COLO829 (cell line): ENCODE measurements at places on chromosomes 1 and 21.
A peak's percentile ranks its signal among the peaks of the same experiment; 100 is the strongest.

DNA sequence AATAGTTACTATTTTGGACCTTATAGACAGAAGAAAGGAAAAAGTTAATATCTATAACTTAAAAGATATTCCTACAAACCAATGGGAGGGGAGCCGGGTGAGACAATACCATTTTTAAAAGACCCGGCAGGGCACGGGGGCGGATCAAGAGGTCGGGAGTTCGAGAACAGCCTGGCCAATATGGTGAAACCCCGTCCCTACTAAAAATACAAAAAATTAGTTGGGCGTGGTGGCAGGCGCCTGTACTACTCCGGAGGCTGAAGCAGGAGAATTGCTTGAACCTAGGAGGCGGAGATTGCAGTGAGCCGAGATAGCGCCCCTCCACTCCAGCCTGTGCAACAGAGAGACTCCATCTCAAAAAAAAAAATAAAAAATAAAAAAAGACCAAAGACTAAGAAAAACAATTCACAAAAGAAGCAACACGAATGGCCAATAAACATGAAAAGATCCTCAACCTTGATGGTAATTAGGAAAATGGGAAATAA is 1.2 kb upstream of the PSMB2 start:
- DNase-seq, result no peak

- peak; percentile 28 for DNase-seq
Measured at GRCh38 chr1:195899762-195900352, 708.4 kb downstream of the KCNT2 start.

GRCh38 chr1:56139836-56140235 is 439.5 kb downstream of the PLPP3 start:
- no peak for DNase-seq

DNA sequence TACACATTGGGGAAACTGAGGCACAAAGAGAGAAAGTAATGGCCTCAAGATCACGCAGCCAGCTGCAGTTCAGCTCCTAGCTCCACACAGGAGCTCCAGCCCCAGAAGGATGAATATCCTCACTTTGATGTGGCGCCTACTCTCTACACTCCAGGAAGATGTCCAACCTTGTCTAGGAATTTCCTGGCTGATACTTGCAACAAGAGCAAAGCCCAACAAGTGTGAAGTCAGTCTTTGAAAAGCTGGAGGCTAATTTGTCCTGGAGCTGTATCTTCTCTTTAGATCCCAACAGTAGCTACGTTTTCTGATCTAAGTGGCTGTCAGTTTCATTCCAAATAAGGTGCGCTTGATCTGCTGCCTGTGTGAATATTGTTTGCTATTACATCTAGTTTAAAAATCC is 344.9 kb downstream of the PTPRU start:
- DNase-seq, result no peak

DNA sequence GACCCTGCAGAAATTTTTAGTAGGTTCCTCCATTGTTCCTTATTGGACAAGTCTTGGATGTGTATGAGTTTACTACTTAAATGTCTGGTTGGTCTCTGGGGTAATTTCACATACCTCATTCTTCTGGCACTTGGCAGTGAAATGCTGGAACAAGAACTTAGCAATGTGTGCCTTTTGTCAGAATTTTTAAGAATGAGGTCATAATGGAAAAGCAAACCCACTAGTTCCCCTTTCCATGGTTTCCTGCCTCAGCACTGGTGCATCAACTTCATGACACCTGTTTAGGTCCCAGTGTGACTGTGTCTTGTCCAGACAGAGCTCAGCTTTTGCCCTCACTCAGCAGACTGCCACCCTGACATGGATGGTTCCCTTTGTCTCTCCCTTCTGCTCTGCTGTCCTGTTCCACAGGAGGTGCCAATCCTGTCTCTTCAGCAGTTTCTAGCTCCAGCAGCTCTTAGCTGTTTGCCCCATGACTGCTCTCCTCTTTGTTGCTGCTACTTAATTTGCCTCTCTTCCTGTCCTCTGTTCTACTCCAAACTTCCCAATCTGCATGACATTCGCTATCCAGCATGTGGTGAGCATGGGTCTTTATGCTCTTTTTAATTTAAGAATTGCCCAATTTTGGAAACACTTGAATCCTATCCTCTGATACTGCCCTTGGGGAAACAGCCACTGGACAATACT is 135.6 kb downstream of the CYYR1 start:
- no peak for DNase-seq

DNA sequence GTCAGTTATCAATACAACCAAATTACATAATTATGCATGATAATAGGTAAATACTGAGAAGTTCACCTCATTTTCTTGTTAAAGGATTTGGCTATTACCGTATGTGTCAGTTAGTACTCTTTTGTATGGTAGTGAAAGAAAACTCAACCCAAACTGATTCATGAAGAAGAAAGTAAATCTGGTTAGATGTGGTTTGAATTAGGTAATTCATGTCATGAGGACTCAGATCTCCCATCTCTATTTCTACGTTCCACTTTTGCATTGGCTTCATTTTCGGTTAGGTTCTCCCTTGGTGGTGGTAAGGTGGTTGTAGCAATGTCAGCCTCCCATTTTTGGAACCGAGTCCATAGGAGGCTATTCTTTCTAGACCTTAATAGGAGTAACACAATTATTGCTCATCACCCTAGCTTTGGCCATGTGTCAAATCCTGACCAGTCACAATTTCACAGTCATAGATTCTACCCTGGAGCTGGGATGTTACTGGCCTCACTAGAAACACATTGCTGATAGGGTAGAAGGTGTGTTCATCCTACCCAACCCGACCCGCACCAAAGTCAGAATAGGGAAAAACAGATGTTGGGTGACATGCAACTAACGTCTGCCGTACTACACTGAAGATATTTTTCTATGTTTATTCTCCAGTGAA is 97.6 kb downstream of the OSBPL9 start:
- no peak for DNase-seq

- DNase-seq, result no peak
Measured at GRCh38 chr1:2961081-2961480, 60.2 kb upstream of the ACTRT2 start.

DNA sequence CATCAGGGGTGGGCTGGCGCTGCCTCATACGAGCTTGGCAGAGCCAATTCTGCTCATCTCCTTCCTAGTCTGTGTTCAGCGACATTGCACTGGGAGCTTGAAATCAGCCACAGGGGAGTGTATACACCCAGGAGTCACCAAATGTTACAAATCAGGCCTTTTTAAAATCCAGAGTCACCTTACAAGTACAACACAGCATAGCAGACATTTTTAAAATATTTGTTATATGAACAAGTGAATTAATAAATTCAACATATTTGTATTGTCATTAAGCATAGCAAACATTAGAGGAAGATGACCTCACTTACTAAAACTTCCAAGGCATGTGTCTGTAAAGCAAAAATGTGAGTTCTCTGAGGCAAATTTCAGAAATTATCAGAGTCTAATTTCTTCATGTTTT is 210.0 kb downstream of the HLX start:
- DNase-seq, result no peak

DNA sequence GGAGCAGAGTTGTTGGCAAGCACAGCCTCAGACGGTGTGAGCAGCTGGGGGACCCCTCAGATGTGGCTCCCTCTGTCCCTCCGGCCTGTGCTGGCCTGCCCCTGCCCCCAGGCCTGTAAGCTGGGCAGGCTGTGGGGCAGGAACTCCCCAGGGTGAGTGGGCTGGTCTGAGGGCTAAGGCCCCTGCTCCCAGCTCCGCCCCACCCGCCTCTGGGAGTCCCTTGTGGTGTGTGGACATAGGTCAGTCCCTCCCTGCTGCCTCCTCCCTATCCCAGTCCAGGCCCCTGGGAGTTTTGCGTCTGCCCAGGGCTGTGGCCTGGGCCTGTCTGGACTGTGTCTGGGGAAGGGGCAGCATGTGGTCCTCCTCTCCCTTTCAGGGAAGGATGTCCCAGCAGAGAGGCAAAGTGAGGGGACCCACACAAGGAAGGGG is 3.6 kb upstream of the VWA1 start:
- no peak for DNase-seq

DNA sequence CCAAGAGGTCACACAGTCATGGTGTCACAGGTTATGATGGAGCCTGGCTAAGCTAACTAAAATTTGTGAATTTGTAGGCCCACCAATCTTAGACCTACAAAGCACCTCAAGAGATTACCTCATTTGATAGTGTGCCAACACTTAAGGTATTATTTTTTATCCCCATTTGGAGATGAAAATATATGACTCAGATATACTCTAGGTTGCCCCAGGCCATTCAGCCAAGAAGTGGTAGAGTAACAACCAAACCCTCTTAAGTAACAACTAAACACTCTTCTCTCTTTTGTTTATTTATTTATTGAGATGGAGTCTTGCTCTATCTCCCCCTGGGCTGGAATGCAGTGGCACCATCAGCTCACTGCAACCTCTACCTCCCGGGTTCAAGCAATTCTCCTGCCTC is 14.3 kb downstream of the NPL start:
- DNase-seq, result no peak

DNA sequence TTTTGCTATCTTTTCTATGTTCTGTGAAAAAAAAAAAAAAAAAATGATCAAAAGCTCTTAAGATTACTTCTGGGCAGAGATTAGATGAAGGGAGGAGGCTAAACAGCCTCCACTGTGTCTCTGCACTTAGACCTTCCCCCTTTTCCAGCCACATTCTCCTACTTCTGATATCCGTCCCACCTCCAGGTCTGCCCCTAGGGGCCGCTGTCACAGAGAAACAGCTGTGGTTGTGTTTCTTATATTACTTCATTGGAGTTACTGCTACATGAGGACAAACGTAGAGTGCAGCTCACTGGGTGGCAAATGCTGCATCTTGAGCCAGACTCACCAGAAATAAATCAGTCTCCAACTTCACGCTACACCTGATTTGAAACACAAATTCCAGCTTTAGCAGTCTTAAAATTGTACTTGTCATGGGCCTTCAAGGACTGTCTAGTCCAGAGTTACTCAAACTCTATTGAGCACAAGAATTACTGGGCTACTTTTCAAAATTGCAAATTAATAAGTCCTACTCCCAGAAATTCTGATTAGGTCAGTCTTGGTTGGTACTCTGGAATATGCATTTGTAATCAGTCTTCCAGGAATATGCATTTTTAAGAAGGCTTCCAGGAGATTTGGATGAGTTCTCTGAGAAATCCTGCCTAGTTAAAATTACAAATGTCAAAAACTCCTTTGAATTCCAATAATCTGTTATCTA is 125.2 kb upstream of the PTBP2 start:
- peak; percentile 1 for DNase-seq

GRCh38 chr21:25836396-25836795 is 101.6 kb downstream of the GABPA start:
- DNase-seq, result no peak

- no peak for DNase-seq
Measured at GRCh38 chr1:243718022-243718421, 132.0 kb downstream of the AKT3 start.

- peak; percentile 19 for DNase-seq
Measured at GRCh38 chr21:16540966-16541727, 811.4 kb downstream of the USP25 start.

GRCh38 chr1:28886731-28887418 is 27.5 kb upstream of the EPB41 start:
- peak; percentile 74 for DNase-seq

DNA sequence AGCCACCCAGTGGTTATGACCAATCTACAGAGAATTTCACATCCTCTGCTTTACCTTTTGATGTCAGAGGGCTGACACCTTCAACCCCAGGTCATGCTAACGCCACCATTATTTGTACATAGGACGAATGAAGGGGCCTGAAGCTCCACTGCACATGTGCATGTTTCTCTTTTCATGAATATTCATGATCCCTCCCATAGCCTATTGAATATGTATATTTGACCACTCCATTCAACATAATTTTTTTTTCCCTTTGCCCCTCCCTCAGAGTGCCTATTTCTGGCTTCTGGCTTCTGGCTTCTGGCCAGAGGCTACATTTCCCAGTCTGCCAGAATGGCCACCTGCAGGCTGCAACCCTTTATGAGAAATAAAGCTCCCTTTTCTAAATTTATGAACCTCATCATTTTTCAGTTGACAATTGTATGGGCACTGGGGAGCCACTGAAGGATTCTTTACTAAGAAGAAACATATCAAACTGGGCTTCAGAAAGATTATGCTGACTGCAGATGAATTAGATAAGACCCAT is 406.7 kb downstream of the SIPA1L2 start:
- DNase-seq, result no peak
